ENCODE measurements at places on chromosomes 2 and 18. TPM values are rescaled to one million over a fixed set of nuclear protein-coding genes. Genes with fewer than 3 reads are reported as not detected.

DNA sequence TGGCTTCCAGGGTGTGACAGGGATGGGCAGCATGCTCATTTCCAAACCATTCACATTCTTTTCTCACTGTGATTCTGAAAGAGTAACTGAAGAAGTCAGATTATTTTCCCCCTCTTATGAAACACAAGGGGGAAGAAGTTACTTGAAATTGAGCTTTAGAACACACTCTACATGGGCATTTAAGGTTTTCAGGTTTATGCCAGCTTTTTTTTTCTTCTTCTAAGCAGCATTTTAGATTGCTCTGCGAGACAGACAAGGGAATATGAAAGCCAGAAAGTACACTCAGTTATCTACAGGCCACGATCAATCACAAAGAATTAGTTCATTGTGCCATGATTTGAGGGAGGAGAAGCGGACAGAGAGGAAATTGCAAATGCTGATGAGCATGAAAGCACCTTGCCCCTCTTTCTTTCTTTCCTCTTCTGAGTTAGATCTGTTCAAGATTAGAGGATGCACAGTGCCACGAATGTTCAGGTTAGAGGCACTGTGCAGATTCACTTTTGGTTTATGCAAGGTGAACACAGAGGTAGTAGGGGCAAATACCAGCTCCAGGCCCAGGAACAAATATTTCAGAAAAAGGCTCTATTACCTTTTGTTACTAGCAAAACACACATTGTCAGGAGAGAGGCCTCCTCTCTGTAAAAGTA lies 49.2 kb downstream of the CXCR4 start:
- no peak for DNase-seq

- no peak for DNase-seq
Observed at GRCh38 chr2:70128005-70128404, 40.7 kb downstream of the PCBP1 start.

TEX44 gene
- not detected for total RNA-seq

GRCh38 chr2:61326423-61326822 lies 144.5 kb downstream of the USP34 start:
- DNase-seq, result no peak

ALK gene
- total RNA-seq, result 0.46 TPM

- peak; percentile 64 for DNase-seq
Observed at GRCh38 chr2:204228169-204228886, 291.8 kb downstream of the ICOS start.

DNA sequence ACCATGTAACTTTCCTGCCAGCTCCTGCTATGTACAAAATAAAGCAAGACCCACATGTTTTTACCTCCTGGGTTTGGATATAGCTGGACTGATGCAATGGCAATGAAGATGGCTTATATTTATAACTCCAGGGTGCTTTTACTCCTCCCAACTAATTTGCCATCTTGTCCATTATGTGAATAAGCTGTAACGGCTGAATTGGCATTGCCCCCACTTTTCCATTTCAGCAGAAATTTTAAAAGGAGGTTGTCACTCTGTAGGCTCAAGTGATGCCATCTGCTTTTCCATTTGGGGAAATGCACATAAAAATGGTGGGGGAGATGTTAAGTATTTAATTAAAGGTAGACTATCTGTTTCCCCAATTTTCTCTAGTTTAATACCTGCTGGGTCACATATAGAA lies 345.5 kb downstream of the ERBB4 start:
- DNase-seq, result no peak

GRCh38 chr2:60158262-60158661 lies 395.2 kb downstream of the BCL11A start:
- DNase-seq, result no peak

LAMA1 gene
- total RNA-seq, result 198 TPM

OXER1 gene
- total RNA-seq, result 6.5 TPM

DNA sequence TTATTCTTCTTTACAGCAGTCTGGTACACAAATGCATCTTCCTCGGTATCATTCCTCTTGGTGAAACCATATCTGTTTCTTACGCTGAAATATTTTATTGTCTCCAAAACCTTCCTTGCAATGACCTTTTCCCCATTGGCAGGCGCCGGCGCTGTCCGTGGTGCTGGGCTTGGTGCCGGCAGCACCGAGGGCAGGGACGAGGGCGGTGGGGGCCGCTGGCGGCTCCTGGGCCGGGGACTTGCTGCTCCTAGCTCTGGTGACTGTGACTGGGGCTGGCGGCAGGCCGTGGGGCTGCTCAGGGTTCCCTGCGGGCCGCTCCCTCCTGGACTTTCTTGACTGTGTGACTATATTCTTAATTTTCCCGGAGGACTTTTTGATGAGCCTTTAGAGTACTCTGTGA lies 72.5 kb downstream of the GPR39 start:
- peak; percentile 95 for DNase-seq

DNA sequence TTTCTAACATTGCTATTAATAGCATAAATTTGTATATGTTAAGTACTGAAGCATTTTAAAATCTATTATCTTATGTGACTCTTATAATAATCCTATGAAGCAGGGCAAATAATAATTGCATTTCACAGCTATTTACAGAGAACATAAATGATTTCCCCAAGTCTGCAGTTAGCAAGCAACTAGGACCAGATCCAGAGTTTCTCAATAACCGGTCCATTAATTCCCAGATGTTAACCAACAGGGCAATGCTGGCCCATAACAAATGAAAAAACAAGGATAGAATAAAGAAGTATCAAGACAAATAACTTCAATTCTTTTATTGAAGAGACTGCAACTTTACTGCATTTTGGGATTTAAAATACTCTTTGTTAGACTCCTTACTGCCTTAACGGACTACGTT lies 91.7 kb upstream of the SPTBN1 start:
- no peak for DNase-seq

DNA sequence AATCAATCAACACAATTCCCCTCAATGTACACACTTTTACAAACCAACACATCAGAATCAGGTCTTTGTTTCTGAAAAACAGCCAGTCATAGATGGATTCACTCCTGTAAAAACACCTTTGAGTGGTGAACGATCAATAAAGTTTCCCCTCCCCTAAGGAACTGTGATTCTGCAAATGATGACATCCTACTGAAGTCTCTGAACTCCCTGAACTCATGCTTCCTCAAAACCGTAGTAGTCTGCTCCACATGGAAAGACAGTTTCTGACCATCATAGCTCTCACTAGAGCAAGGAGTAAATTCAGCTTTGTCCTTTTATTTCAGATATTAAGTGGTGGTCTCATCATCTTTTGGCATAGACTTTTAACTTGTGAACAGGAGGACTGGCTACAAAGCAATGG lies 43.5 kb upstream of the ACTR3 start:
- no peak for DNase-seq

- no peak for DNase-seq
Observed at GRCh38 chr2:205079173-205079572, 533.9 kb downstream of the PARD3B start.

DNA sequence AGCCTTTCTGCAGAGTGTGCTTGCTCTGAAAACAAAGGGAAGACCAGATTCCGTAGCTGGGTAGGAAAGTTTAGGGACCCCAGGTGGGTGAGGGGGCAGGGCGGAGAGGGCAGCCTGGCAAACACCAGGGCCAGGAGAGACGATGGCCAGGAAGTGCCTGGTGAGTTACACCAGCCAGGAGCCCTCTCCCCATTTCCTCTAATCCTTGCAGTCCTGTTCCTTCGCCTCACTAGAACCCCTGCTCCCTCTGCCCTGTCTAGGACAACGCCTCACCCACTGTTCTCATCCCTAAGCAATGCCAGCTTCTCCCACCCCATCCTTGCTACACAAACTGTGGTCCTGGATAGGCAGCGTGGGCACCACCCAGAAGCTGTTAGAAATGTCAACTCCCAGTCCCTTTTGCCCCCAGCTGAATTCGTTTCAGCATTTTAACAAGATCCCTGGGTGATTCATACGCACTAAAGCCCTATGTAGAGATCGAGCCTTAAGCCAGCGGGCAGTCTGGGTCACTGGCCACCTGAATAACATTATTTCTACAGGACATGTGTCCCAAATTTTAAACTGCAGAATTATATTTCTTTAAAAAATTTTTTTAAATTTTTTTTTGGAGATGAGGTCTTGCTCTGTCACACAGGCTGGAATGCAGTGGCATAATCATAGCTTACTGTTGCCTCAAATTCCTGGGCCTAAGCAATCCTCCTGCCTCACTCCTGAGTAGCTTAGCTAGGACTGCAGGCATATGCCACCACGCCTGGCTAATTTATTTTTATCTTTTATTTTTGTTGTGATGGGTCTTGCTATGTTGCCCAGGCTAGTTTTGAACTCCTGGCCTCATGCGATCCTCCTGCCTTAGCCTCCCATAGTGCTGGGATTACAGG lies 10.9 kb downstream of the WIPF1 start:
- peak; percentile 57 for DNase-seq

DNA sequence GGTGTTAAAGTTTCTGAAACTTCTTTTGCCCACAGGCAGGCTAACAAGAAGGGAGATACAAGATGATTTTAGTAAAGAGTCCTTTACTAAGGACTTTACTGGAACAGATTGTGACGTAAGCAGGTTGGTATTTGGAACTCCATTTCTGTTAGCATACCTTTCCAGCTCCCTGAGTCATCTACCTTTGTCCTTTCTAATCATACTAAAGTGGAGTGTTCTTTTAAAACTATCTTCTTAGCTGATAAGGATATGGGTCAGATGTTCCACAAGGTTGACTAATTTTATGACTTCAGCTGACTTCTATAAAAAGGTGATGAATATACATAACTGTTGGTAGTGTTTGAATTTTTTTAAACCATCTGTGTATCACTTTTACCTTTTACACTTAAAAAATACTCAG lies 21.1 kb downstream of the UGP2 start:
- DNase-seq, result no peak

GRCh38 chr2:123546353-123546752 lies 478.7 kb upstream of the CNTNAP5 start:
- no peak for DNase-seq
